ENCODE measurements at places on chromosomes 2 and 18.

GRCh38 chr18:79979843-79980242, 8.5 kb downstream of the TXNL4A start:
- no peak for DNase-seq

DNA sequence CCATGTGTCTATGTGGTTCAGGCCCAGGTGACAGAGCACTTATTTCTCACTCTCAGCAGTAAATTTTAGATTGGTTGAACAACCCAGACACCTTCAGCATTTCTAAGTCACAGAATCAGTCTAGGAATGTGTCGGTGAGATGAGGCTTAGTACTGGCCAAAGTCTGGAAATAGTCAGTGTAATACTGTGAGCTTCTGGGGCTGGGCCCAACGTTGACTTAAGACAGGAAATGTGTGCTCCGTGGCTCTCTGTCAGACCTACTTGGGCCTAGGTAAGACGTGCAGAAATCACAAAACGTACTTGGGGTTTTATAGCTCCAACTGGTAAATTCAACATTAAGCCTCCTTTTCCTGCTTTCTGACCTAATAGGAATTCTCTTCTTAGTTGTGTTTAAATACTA, 160.3 kb upstream of the COL3A1 start:
- no peak for DNase-seq

- peak; percentile 54 for DNase-seq
Measured at GRCh38 chr2:64644458-64645382, 9.0 kb downstream of the SERTAD2 start.

DNA sequence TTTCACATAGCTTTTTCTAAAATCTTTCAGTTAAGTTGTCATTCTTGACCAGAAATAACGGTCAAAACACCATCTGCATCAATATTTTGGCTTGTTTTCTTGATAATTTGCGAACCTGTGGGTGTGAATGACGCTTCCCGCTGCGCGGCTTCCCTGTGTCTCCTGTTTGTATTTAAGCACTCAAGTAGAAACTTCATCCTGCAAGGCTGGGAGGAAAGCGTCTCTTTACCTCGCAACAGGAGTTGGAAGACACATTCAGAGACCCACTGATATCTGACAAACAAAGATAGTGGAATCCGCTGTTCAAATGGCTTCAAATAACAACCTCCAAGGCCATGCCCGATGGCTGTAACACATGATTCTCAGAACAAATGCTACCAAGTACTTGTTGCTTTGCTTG, 704.9 kb downstream of the DCDC2C start:
- no peak for DNase-seq

GRCh38 chr2:214629875-214630274, 179.6 kb downstream of the BARD1 start:
- DNase-seq = no peak

DNA sequence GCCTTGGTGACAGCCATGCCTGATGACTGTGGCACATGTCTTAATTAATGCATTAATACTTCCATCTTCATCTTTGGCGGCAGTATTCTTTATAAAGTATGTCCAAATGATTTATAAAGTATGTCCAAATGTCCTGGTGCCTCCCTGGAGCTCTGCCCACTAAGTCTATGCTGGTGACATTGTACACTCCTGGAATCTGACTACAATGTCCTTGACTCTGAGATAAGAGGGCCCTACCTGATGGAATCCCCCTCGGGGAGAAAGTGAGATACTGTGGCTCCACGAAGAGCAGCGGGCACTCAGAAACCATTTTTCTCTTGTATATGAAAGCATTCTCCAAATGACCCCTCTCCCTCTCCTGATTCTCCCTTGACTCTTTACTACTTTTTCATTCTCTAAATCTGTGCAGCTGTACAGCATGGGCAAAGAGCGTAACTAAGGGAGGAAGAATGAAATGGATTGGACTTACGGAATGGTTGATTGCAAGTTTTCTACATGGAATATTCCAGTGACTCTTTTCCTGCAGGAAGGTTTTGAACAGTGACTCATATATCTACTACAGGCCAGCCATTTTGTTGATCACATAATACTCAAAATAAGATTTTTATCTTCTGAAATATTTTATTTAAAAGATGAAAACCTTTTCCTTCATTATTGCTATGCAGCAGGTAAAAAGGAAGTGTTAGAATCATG, 17.3 kb downstream of the RAB12 start:
- DNase-seq = peak; percentile 29

DNA sequence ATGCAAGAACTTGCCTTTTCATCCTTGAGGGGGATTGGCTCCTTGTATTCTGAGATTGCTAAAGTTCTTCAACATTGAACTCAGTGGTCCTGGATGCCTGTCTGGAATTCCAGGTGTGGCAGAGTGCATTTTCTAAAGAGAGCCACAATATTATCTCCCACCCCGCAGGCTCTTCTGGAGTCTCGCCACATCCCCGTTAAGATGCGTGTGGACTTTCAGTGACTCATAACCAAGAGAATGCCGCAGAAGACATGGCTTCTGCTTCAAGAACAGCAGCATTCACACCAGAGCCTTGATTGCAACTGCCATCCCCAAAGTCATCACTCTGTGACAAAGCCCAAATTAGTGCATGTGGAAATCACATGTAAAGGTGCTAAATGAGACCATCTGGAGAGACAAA, 142.7 kb downstream of the CDH20 start:
- no peak for DNase-seq

DNA sequence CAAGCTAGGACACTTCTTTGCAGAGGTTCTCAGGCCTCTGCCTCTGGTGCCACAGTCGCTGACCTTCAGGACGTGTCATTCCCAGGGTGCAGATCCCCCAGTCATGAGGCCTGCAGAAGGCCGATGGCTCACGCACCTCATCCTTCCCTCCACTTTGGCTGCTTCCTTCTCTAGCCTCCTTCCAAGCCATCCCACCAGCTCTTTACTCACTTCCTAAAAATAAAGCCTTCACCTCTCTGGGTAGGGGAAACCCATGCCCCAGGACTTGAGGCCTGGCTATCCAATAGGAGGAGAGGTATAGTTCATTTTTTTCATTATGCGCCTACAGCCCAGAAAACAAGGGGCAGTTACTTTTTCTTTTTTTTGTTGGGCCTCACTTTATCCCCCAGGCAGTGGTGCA, 91.4 kb downstream of the B3GNT2 start:
- DNase-seq = no peak

- DNase-seq = no peak
Measured at GRCh38 chr18:62498616-62499262, 24.1 kb upstream of the ZCCHC2 start.

DNA sequence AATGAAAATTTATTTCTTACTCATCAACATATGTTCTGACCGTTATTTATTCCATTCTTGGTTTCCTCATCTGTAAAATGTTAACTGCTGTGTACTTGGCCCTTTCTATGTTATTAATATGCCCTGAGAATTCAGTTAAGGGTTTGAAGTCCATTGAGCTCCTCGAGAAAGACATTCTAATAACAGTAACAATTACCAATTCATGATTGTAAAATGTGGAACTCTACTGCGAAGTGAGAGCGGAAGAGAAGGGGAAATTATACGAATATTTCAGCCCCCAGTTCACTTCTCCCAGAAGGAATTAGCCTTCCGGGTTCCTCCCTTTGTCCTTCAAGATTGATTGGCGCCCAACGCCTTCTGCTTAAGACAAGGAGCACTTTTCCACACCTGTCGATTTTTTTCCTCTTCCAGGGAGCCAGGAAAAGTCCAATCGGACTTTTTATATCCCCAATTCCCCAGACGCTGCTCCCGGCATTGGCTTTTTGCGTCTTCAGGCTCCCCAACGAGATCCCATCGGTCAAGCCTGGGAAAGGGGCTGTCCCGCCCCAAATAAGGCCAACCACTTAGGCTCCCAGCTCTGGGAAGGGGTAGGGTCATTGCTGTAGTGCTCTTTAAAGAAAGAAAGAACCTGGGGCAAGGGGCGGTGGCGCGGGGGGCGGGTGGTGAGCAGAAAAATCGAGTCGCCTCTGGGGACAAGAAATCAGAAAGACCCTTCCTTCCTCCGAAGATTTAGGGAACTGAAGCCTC, 1.6 kb downstream of the DSC2 start:
- no peak for DNase-seq

GRCh38 chr2:2667690-2668089, 336.6 kb upstream of the MYT1L start:
- DNase-seq = peak; percentile 56

DNA sequence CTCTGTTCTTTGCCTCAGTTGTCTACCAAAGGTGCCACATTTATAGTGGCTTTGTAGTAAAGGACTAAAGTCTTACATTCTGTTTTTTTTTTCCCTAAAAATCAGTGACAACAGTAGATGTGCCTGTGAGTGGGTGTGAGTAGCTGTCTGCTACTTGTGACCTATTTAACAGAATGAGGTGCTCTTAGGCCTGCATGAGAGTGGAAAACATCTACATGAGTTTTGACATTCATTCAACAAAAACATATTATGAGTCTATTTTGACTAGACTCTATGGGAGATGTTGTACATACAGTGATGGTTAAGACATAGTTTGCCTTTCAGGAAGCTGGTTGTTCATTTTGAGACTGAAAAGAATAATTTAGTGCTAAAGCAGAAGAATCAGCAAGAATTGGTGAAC, 36.7 kb downstream of the IL1R2 start:
- DNase-seq = no peak

DNA sequence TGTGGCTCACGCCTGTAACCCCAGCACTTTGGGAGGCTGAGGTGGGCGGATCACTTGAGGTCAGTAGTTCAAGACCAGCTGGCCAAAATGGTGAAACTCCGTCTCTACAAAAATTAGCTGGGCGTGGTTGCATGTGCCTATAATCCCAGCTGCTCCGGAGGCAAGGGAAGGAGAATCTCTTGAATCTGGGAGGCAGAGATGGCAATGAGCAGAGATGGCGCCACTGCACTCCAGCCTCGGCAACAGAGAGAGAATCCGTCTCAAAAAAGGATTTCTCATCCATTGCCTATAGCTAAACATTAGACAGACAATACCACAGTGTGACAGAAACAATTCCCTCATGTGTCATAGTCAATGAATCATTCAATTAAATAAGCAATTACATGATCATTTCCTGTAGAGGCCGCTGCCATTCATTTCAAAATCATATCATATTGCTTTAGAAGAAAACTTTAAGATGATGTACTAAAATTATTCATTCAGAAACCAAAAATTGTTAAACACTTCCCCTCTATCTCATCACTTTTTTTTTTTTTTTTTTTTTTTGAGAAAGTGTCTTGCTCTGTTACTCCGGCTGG, 69.5 kb upstream of the TGIF1 start:
- no peak for DNase-seq

GRCh38 chr2:101763496-101764333, 66.2 kb downstream of the MAP4K4 start:
- no peak for DNase-seq

DNA sequence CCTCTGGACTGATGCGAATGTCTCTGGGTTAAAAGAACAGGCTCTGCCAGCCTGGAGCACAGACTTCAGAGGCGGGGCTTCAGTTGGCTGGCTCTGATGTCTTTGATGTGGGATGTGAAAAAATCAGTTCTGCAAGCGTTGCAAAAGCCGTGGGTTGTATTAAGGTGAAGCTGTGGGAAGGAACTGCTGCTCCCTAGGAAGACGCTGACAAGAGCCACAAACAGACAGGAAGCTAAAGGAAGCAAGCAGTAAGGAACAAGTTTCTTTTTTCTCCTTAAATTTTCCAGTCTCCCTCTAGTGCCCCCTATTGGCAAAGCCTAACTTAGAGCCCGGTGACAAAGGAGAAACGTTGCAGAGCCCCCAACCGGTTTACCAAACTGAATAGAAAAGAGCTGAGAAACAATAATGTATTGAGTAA, 239.0 kb downstream of the CCDC178 start:
- DNase-seq = peak; percentile 16

GRCh38 chr2:164755952-164756351, 85.7 kb downstream of the COBLL1 start:
- DNase-seq = no peak

GRCh38 chr2:121103960-121104359, 181.0 kb downstream of the TFCP2L1 start:
- DNase-seq = no peak

- DNase-seq = peak; percentile 8
Measured at GRCh38 chr2:8487461-8487932, 194.4 kb upstream of the ID2 start.

- no peak for DNase-seq
Measured at GRCh38 chr2:64352292-64352691, 101.7 kb upstream of the LGALSL start.

DNA sequence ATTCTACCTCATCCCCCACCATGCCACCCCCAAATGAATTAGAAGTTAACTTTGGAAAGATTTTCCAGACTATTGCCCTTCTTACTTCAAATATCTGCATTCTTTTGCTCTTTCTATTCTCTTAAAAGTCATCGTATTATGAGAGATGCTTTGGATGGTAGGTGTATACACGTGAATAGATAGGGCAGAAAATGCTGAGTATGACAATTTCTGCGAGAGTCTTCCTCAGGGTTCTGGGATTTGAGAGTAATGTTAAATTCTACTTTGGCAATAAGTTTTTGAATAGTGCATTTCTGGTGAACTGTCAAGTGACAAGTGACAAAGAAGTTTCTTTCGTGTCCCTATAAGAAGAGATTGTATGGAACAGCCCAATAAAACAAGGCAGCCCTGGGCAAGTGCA, 137.6 kb upstream of the DSEL start:
- DNase-seq = no peak

- DNase-seq = no peak
Measured at GRCh38 chr18:31099450-31100230, 2.6 kb downstream of the DSC2 start.

DNA sequence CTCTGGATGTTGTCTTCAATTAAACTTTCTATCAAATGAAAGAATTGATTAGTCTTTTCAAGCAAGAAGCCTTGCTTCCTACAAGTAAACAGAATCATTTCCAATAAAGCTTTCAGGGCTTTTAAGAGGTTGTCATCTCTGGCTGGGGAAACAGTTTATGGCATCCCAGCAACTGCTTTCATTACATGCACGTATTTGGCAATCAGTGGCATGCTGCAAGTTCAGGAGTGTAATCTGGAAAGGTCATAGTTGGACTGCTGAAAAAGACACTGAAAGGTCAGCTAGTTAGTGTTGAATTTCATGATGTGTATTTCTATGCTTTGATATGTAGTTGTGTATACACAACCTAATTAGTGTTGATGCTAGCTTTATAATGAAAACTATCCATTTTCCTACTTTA, 332.9 kb downstream of the DSC3 start:
- DNase-seq = no peak

DNA sequence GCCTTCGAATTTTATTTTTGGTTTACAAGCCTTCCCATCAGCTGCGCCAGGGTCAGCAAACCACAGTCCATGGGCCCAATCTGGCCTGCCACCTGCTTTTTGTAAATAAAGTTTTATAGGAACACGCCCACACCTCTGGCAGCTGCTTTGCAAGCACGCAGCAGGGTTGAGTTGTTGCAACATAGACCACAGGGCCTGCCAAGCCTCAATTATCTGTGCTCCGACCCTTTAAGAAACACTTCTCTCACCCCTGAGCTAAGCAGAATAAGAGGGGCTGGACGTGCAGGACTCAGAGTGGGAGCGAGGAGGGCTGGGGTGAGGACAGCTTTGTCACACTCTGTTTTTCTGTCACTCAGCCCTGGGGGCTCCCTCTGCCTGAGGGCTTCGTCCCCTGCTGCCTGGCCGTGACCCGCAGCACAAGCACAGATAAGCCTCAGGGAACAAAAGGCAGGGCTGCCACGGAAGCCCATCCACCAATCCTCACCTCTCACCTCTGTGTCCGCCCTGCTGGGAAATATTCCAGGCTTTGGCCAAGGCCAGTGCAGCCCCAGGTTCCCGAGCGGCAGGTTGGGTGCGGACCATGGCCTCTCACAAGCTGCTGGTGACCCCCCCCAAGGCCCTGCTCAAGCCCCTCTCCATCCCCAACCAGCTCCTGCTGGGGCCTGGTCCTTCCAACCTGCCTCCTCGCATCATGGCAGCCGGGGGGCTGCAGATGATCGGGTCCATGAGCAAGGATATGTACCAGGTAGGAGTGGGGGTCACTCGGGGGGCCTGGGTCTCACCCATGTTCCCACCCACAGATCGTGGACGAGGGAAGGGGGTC, at the start of gene AGXT:
Gene AGXT (plus strand): TSS at position 539 of the 823 bp plus-strand sequence. CDS start 42 bp downstream, at position 581.
- DNase-seq = no peak
